Cardiac fibroblast (primary cell): ENCODE measurements at places on chromosomes 4 and X.

DNA sequence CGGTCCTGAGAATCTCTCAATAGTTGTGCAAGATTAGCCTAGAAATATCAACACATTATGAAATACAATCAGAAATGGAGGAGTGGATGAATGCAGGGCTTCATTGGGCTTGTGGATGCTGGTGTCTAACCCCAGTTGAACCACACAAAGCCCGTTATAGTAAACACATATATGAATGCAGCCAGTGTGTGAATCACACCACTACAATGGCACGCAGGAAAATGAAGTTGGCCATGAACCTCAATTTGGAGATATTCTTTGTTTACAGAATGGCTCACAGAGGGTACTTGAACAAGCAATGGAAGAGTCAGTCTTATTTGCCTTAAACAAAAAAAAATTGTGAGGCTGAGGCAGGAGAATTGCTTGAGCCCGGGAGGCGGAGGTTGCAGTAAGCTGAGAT is 57.8 kb downstream of the SOD3 start:
- peak; percentile 16 for DNase-seq

DNA sequence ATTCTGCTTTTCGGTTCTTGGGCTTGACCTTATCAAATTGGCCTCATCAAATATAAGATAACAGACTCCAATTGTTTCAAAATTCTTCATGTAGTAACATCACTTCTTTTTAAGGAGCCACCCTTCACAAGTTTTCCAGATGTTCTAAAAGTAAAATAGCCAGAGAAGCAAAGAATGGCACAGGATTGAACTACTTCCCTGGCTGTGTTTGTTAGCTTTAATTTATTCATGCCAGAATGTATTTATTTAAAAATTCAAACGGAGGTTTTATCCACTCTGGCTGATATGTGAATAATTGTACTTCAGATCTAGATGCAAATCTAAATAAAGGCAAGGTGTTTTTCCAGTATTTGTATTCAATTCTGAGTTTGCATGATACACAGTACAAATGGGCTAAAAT is 581.3 kb upstream of the TENM3 start:
- no peak for DNase-seq

GRCh38 chr4:29047341-29048041 is 1672.7 kb upstream of the PCDH7 start:
- no peak for DNase-seq

DNA sequence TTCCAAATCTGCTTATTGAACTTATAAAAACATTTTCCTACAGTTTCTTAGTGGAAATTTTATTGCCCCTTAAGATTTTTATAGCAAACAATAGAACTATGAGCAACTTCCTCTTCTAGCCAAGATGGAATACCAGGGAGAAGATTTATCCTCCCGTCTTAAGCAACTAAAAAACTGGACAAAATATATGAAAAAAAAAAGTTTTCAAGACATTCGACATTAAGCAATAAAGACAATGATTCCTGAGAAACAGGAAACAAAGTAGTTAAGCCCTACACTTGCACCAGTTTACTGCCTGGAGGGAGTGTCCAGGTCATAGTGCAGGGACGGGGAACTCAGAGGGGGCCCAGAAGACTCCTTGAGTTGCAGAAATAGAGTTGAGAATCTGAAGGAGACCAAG is 516.1 kb upstream of the DIPK2B start:
- DNase-seq = no peak

DNA sequence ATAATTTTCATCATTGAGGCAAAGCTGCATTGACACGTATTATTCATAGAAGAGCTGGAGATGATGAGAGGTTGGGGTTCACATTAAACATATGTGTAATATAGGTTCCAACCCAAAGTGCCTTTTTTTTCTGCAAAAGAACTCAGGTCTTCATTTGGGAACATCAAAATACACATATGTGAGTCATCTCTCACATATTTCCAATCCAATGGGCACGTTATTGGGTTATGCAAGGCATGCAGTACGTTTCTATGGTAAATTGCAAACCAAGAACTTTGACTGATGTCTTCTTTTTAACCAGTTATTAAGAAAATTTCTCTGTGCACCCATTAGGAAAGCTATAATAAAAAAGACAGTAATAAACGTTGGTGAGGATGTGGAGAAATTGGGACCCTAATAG is 150.3 kb upstream of the FAM9B start:
- peak; percentile 13 for DNase-seq

- DNase-seq = no peak
Measured at GRCh38 chrX:68998716-68999115, 166.5 kb downstream of the PJA1 start.

DNA sequence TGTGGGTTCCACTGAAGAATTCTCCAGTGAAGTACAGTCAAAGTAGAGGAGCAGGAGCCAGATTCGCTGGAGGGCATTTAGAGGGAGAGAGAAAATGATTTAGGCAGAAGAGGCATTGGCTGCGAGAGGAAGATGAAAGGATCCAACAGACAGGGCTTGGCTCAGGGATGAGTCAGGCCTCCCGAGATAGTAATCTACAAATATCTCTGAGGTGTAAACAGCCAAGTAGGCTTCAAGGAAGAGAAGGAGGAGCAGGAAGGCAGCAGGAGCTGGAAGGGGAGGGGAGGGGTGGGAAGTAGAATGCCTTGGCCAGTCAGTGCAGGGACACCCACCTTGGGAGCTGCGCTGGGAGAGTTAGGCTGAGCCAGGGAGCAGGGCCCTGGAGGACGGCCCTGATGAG is 55.5 kb downstream of the PJA1 start:
- DNase-seq = no peak

- DNase-seq = peak; percentile 50
Measured at GRCh38 chrX:115531818-115532403, 29.1 kb upstream of the PLS3 start.

DNA sequence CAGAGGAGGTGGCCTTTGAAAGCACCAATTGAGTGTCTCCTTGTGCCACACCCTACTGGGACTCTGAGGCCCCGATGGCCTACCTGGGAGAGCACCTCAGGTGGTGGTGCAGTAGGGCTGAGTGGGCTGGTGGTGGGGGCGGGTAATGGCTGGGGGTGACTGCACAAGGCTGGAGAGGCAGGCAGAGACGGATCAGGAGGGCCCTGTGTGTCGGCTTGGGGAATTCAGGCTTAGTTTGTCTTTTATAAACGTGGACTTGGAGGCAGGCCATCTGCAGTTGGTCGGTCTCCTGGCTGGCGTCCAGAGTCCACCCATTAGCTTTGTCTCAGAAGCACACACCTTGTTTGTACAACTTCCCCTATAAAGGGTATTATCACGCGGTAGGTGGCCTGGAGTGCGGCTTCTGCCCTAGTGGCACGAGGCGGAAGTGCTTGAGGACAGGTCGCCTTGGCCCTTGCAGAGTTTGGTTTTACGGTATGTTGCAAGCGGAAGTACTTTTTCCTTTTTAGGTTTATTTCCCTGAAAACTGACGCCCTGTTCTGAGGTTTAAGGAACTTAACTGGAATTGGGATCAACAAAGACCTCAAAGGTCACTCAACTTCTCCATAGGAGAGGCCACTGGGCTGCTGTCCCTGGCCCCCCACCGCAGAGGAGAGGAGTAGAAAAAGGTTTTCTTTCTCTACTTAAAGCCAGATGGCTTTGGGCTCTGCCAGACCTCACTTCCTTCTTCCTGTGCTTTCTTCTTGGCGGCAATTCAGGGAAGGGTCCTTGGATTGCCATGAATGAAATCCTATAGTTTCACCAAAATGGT is 8.0 kb downstream of the TBC1D14 start:
- no peak for DNase-seq

GRCh38 chr4:53866055-53866454 is 198.3 kb downstream of the CHIC2 start:
- DNase-seq = no peak

GRCh38 chrX:80022363-80023031 is 7.9 kb downstream of the TBX22 start:
- no peak for DNase-seq

GRCh38 chr4:18859468-18859867 is 837.9 kb upstream of the LCORL start:
- no peak for DNase-seq

- DNase-seq = no peak
Measured at GRCh38 chr4:152246659-152247058, 289.2 kb downstream of the FBXW7 start.

DNA sequence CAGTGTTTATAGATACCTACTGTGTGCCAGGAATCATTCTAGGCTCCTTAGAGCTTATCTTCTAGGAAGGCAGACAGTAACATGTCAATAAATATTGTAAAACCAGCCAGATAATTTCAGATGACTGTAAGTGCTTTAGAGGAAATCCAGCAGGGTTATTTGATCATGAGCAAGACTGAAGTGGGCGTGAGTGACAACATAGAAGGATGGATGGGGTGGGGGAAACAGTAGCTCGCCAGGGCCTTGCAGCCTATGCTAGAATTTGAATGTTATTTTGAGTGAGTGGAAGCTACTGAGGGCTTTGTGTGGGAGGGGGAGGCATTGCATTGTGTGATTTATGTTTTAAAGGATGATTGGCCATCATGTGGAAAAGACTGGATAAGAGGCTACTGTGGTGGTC is 6.7 kb downstream of the SRD5A3 start:
- DNase-seq = no peak

- no peak for DNase-seq
Measured at GRCh38 chr4:102687982-102688433, 72.8 kb downstream of the MANBA start.

- no peak for DNase-seq
Measured at GRCh38 chrX:24990535-24990934, 25.2 kb downstream of the ARX start.

DNA sequence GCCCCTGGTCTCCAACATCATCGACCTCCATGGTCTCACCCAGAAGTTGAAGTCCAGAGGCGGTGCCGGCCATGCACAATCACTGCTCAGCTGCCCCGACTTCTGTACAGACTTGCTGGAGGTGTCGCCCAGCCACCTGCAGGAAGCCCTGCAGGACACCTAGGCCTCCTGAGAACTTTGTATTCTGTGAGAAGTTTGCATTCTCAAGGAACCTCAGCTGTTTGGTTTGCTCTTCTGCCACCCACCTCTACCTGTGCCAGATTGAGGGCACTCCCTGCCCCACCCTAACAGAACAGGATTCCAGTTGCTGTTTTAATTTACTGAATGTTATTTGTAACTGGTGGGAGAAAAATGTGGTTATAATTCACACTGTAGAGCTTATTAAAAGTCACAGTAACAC is 46.8 kb downstream of the TRIM61 start:
- DNase-seq = no peak

GRCh38 chrX:136322064-136322463 is 21.3 kb downstream of the ADGRG4 start:
- no peak for DNase-seq

DNA sequence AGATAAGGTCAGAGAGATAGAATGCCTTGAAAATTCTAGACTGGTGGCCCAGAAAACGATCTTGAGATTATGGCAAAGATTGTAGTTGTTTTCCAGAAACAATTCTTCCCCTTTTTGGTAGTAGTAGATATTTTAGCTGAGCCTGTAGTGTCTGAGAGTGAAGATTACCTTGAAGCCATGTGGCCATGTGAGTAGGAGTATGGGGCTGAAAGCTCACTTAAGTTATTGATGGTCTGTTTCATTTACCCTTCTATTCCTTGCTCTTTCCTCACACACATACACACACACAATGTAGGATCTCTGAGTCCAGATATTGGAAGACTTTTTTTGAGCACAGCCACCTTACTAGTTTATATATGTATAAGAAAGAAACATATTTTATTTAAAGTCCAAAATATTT is 941.6 kb upstream of the GRID2 start:
- DNase-seq = no peak

DNA sequence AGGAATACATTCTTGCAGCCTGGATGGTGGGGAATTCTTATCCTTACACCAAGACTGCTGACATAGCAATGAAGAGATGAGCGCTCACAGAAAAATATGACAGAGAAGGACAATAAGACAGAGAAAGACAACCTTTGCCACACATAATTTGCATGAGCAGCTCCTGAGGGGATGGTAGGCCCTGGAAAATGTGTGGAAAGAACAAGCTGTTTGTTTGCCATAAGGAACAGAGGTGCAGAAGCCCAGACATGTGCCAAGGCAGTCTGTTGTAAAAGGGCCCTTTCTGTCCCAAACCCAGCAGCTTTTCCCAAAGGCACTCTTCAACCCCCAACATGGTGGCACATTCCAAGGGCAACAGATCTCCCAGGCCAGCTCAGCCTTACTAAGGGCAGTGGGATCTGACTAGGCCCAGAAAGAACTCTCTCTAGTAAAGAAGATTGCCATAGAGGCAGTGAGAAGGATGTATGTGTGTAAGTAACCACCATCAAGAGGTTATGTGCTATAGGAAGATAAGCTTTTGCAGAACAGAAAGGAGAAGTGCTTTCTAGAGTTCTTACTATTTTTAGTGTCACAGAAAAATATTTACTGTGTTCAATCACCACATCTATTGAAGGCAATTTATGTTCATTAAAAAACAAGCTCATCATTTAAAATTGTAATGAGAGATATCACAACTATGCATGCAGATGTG is 287.0 kb upstream of the RASGEF1B start:
- no peak for DNase-seq

DNA sequence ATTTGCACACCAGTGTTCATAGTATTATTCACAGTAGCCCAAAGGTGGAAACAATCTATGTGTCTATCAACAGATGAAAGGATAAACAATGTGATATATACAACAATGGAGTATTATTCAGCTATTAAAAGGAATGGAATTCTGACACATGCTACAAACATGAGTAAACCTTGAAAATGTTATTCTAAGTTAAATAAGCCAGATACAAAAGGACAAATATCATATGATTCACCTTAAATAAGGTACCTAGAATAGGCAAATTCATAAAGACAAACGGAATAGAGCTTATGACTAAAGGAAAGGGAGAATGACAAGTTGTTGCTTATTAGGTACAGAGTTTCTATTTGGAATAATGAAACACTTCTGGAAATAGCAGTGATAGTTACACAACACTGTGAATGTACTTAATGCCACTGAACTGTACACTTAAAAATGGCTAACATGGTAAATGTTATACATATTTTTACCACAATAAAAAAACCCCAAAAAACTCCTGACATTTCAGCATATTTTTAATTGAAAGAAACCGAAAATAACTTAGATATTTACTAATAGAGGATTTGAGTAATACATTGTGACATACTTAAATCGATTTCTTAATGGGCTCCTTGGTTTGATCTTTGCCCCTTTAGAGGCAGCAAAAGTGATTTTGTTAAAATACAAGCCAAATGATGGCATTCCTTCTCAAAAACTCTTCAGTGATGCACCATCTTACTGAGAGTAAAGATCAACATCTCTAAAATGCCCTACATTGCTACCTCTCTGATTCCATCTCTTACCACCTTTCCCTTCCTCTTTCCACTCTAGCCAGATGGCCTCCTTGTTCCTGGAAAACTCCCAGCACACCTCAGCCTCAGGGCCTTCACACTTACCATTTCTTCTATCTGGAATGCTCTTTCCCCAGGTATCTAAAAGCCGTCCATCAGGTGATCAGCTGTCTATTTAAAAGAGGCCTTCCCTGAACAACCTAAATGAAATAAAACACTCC is 8.6 kb upstream of the CYP2U1 start:
- no peak for DNase-seq
